ENCODE measurements at places on chromosomes 12 and 14.
A peak's percentile ranks its signal among the peaks of the same experiment; 100 is the strongest.

GRCh38 chr12:106978035-106978800 is 8.7 kb downstream of the MTERF2 start:
- DNase-seq = no peak

DNA sequence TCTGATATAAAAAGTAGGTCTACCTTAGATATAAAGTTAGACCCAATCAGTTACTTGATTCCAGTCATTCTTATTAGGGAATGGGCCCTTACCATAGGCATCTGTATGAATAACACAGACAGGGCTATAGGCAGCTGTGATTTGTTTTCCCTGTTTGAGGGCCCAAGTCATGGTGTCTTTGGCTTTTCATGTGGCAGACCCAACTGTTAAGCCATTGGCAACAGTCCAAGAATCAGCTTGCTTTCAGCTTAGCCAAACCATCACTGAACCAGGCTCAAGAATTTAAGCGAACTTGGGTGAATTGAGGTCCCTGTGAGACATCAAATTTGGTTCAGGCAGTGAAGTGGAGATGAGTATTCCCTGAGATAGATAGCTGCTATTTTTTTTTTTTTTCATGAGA is 111.2 kb downstream of the LRRIQ1 start:
- DNase-seq = no peak

- DNase-seq = no peak
Measured at GRCh38 chr14:61132894-61133293, 148.2 kb downstream of the TMEM30B start.

GRCh38 chr12:106445959-106446358 is 88.4 kb downstream of the POLR3B start:
- no peak for DNase-seq

DNA sequence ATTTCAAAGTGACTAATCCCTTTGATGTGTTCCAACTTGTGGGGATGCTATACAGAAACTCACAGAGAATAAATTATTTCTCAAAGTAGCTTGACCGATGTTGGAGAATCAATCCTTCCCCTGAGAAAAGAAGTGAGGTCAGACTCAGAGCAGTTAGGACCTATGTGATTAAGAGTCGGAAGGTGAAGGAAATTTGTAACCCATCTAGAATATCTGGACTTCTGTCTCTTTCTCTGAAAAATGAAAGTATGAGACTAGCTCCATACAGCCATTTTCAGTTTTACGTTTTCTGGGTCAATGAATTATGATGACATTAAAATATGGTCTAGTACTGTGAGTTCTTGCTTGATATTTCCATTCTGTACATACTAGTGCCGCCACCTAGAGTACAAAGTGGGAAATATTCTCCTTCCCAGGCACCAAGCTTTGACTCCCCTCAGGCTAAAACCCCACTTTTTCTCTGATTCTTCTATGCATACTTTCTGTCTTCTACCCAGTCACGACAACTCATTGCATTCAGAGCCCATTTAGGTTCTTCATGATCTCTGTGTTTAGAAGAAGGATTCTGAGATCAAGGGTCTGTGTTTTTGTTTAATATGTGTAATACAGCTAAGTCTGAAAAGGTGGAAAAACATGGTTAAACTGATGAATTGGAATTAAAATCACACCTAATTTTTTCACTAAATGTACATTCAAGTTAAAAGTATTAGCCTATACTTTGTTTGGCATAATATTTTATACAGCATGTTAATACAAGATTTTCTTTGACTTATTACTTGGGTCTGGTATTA is 6.9 kb upstream of the NTS start:
- no peak for DNase-seq

DNA sequence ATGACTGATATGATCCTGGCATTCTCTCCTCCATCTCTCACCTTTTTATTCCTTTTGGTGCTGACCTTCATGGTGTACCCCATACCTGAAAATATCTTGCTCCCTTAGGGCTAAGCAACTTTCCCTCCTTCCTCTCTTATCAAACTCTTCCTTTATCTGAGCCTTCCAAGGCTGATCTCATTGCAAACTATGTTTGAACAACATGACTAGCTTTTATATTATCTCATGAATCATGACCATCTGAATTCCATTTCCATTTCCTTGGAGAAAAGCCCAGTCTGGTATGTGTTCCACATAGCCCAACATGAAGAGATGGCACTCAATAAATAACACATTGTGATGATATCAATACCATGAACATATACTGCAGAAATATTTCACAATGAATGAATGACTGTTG is 111.6 kb downstream of the TSPAN8 start:
- no peak for DNase-seq

GRCh38 chr12:131608740-131609690 is 101.9 kb upstream of the SFSWAP start:
- DNase-seq = peak; percentile 67

DNA sequence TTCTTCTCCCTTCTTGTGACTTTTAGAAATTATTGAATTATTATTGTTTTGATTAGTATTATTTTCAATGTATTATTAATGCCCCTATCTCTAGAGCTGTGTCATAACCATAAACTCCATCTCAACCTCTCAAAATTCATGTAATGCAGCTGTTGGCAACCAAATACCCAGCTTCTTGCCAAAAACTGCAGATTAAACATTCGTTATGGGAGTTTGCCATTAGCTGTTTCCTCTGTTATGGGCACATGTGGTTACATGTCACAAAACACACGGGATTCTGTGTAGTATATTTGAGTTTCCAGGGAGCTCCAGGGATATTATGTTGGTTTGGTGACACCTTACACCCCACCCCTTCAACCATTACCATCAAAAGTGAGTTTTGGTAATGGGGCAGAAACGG is 2.8 kb upstream of the ALX1 start:
- DNase-seq = no peak

GRCh38 chr14:32417956-32418552 is 89.0 kb downstream of the AKAP6 start:
- no peak for DNase-seq

GRCh38 chr12:124509676-124510300 is 57.6 kb downstream of the NCOR2 start:
- peak; percentile 66 for DNase-seq

Data from hypothalamus (tissue), 51 donors.